ENCODE measurements at places on chromosomes 11 and 22. TPM values are rescaled to one million over a fixed set of nuclear protein-coding genes. Genes with fewer than 3 reads are reported as not detected.

COA4 gene
- 58.6 TPM for polyA plus RNA-seq

C22orf31 gene
- not detected for polyA plus RNA-seq

TESMIN gene
- polyA plus RNA-seq: 6.4 TPM

GDPD4 gene
- 0.44 TPM for polyA plus RNA-seq

PRRG4 gene
- polyA plus RNA-seq: 0.84 TPM

MS4A1 gene
- not detected for polyA plus RNA-seq

KCNJ5 gene
- 2.1 TPM for polyA plus RNA-seq

CRYBB1 gene
- 3.6 TPM for polyA plus RNA-seq

RPS3 gene
- 1,106 TPM for polyA plus RNA-seq

POU2AF3 gene
- polyA plus RNA-seq: 2.7 TPM

TTLL8 gene
- polyA plus RNA-seq: not detected

HMOX1 gene
- polyA plus RNA-seq: 15.7 TPM

MAP6 gene
- 190 TPM for polyA plus RNA-seq

SLC22A25 gene
- polyA plus RNA-seq: 0.12 TPM

GGTLC2 gene
- 0.63 TPM for polyA plus RNA-seq

ANKK1 gene
- polyA plus RNA-seq: 0.87 TPM

Data from spinal cord (tissue), 10 donors.